ENCODE measurements at places on chromosomes 16 and 17.

DNA sequence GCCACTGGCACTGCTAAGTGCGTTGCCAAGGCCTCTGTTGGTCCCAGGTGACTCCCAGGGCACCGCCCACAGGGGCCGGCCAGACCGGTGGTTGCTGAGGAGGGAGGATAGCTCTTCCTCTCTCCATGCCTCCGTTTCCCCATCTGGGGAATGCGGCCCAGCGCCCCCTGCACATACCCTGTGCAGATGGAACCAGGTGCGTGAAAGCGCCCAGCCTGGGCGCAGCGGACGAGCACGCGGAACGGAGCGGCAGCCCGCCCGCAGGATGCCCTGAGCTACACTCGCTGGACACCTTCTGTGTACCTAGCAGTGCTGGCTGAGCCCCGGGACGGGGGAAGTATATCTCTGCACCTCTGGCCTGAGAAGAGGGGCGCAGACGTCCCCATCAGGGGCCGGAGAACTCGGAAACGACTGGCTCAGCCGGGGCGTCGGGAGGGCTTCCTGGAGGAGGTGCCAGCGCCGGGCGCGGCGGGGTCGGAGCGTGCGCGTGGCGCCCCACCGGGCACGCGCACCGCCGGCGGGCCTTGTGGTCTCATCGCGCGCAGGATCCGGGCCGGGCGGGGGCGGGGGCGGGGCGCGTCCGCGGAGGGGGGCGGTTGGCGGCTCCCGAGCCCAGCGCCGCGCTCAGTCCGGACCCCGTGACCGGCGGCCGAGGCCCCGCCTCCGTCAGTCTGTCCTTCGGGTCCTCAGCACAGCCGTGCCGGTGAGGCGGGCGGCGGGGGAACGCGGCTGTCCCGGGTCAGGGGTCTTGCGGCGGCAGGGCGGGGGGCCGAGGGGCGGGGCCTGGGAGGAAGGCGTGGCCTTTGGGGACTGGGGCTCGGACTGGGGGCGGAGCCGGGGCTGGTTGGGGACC, at the start of the genes CCDC78 and HAGHL:
Gene CCDC78 (minus strand): TSS at position 6 of the 853 bp plus-strand sequence. CDS start 76 bp downstream, outside the sequence.
Gene HAGHL (plus strand): TSS at position 669 of the 853 bp plus-strand sequence. CDS start 404 bp downstream, outside the sequence.
- peak; percentile 48 for DNase-seq

DNA sequence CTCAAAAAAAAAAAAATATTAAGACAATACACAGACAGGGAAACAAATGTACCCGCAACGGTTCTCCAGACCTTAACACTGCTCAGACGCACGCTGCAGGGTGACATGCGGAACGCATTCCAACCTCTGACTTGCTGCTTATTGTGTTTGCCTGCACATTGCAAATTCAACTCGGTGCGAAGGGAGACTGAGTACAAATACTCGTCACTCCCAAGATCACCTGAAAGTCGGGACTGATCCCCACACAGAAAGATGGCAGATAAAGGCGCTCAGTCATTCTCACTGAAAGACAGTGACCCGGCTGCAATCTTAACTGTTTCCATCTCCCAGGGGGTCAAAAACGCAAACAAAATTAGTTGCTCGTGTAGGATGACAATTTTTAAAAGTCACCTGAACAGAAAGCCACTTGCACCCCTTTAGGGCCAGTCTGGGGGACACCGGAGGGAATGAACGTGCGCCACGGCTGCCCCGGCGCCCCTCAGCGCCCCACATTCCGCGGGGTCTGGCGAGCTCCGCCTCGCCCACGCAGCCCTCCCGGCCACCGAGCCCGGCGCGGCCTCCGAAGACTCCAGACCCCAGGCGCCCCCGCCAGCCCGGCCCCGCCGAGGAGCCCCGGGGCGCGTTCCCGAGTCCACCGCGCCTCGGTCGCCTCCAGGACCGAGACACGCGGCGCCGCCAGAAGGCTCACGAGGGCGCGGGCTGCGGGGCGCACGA, 589 bp downstream of the CLCN7 start:
- DNase-seq, result no peak

- no peak for DNase-seq
These were observed 26.4 kb upstream of the SPNS2 start for GRCh38 chr17:4472286-4472685.

DNA sequence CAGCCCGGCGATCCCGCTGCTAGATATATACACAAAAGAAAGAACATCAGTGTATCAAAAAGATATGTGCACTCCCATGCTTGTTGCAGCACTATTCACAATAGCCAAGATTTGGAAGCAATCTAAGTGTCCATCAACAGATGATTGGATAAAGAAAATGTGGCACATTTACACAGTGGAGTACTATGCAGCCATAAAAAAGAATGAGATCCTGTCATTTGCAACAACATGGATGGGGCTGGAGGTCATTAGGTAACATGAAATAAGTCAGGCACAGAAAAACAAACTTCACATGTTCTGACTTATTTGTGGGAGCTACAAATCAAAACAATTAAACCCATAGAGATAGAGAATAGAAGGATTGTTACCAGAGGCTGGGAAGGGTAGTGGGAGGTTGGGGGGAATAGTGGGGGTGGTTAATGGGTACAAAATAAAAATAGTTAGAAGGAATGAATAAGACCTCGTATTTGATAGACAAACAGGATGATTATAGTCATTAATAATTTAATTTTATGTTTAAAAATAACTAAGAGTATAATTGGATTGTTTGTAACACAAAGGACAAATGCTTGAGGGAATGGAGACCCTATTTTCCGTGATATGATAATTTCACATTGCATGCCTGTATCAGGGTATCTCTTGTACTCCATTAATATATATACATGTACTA, 176.7 kb upstream of the NOG start:
- DNase-seq, result no peak

GRCh38 chr17:56785405-56785804, 48.3 kb downstream of the C17orf67 start:
- no peak for DNase-seq

DNA sequence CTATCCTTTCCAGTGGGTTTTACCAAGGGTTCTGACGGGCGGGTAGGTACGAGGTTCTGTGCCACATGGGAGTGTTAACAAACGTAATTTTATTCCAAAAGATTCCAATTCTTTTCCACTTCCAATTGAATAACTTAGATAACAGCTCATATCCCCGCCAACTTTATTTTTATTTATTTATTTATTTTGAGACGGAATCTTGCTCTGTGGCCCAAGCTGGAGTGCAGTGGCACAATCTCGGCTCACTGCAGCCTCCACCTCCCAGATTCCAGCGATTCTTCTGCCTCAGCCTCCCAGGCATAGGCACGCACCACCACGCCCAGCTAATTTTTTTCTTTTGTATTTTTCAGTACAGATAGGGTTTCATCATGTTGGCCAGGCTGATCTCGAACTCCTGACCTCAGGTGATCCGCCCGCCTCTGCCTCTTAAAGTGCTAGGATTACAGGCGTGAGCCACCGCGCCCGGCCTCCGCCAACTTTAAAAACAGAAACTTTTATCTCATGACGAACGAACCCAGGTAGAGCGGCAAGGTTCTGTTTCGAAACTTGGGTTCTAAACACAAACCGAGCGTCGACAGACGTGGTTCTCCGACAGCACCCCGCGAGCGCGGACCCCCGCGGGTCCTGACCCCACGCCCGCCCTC, 613 bp downstream of the ECI1 start:
- peak; percentile 46 for DNase-seq

GRCh38 chr17:29731589-29731929, 108.8 kb upstream of the CORO6 start:
- no peak for DNase-seq

- DNase-seq, result no peak
These were observed 33.3 kb upstream of the USP43 start for GRCh38 chr17:9612006-9612405.

- no peak for DNase-seq
These were observed 1.1 kb downstream of the KDM8 start for GRCh38 chr16:27204312-27204915.

- DNase-seq, result no peak
These were observed 12.7 kb upstream of the ZG16 start for GRCh38 chr16:29765167-29766032.

- DNase-seq, result no peak
These were observed 88.2 kb upstream of the FA2H start for GRCh38 chr16:74862743-74863244.

- DNase-seq, result no peak
These were observed 390.4 kb downstream of the SOX9 start for GRCh38 chr17:72511242-72511641.

DNA sequence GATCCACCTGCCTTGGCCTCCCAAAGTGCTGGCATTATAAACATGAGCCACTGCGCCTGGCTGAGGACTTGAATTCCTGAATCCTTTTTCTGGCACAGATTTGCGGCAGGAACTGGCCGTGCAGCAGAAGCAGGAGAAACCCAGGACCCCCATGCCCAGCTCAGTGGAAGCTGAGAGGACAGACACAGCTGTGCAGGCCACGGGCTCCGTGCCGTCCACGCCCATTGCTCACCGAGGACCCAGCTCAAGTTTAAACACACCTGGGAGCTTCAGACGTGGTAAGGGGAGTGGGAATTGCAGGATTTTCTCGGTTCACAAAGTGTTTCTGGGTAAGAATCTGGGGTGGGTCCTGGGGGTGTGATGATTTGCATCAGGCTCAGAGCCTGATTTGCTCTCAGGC, 41.0 kb downstream of the NDE1 start:
- DNase-seq, result no peak

- no peak for DNase-seq
These were observed 151.0 kb downstream of the SEC14L1 start for GRCh38 chr17:77291591-77292386.

DNA sequence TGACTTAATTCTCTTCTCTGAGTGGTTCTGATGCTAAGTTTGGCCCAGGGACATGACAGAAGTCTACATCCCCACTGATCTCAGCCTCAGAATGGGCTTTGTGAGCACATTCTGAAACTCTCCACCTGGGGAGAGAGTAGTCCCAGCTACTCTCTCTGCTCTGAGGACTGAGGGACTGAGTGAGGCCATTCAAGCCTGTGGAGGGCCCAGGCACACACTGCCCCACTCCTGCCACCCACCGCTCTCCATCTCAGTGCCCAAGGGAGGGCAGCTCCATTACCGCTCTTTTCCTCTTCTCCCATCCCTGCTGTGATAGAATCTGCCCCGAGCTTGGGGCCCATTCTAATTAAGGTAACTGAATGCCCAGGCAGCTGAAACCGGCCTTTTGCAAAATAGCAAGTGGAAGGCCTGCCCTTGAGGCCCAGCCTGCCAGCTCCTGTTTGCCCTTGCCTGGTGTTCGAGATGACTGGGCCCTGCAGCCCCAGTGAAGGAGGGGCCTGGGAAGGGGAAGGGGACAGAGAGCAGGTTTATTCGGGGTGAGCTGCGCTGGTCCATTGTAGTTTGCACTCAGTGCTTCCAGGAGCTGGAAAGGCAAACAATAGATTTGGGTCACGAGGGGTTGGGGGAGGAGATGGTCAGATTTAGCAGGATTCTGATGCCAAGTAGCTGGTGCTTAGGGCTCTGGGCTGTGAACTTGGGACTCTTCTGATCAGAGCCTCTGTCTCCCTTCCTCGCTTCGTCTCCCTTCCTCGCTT, 76.2 kb downstream of the RAB11FIP4 start:
- no peak for DNase-seq

DNA sequence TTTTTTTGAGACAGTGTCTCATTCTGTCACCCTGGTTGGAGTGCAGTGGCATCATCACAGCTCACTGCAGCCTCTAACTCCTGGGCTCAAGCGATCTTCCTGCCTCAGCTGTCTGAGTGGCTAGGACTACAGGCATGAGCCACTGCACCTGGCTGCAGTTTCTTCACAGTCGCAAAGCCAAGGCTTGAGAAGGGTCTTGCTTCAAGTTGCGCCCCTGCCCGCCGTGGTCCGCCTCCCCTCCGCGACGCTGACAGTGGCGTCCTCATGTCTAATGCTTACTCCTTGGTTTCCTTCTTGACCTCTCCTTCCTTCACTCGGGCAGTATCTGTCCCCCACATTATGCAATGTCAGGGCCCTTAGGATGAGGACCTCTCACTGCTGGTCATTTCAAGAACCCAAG, 112.7 kb downstream of the ADCY9 start:
- DNase-seq, result no peak

GRCh38 chr17:69506489-69506888, 92.0 kb downstream of the MAP2K6 start:
- DNase-seq, result no peak

- no peak for DNase-seq
These were observed 18.1 kb upstream of the ABCA8 start for GRCh38 chr17:68973098-68973846.

GRCh38 chr16:31453255-31454204, 5.8 kb upstream of the ARMC5 start:
- no peak for DNase-seq

GRCh38 chr16:14194721-14195120, 123.6 kb downstream of the MRTFB start:
- no peak for DNase-seq

DNA sequence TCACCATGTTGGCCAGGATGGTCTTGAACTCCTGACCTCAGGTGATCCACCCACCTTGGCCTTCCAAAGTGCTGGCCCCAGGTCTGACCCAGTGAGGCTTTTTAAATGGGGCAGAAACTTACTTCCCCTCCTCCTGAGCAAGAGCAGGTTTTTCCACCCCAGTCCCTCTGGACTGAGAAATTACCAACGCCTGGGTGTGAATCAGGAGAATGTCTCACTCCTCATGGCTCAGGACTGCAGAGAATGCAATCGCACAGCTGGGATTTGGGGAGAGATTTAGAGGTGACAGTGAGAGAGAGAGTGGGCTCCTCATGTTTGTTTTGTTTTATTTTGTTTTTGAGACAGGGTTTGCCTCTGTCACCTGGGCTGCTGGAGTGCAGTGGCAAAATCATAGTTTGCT, 203.6 kb downstream of the RAB11FIP4 start:
- no peak for DNase-seq

GRCh38 chr17:71765437-71765836, 355.4 kb upstream of the SOX9 start:
- no peak for DNase-seq

GRCh38 chr17:42698736-42699414, 16.5 kb downstream of the CNTNAP1 start:
- no peak for DNase-seq

GRCh38 chr16:72442385-72443158, 270.6 kb upstream of the PMFBP1 start:
- no peak for DNase-seq

DNA sequence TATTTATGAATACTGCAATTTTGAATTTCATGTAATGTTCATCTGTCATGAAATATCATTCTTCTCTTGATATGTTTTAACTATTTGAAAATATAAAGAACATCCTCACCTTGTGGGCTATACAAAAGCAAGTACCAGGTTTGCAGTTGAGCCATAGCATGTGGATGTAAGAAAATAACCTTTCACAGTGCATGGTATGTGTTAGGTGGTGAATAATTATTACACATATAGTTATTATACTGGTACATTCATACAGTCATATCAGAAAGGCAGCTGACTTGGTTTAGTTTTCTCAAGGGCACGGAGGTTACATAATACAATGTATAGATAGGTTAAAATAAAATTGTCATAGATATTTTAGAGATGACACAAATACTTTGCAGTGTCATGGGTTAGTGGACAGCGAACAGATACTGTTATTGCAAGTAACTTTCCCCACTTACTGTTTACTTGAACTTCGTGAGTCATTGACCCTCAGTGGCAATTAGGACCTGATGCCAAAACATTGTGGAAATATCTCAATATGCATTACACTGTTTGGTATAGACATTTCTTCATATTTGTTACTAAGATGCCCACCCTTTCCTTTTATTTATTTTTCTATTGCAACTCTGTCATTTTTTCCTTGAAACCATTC, 445.4 kb upstream of the GOT2 start:
- no peak for DNase-seq

All from activated CD4-positive, alpha-beta T cell treated with anti-CD3 and anti-CD28 coated beads, Interleukin-2, amount 50 U/mL, for 1 hour (primary cell).